AML-193 (cell line): ENCODE measurements at places on chromosomes 7 and 10.

DNA sequence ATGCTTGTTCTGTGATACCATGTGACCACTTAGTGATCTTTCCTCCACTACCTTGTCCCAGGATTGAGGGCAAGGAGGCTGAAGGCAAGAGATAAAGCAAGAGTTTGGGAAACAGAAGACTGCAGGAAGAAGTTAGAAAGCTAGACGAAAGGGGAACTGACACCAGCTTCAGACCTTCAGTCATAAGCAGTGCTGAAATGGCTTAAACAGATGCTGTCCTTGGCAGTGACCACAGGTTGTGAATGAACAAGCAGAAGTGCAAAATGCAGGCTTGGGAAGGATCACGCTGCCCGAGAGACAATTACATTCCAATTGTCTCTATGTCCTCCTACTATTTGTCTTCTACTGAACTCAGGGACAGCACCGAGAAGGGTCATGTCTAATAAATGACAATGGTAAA lies 704.9 kb upstream of the AUTS2 start:
- DNase-seq: no peak

DNA sequence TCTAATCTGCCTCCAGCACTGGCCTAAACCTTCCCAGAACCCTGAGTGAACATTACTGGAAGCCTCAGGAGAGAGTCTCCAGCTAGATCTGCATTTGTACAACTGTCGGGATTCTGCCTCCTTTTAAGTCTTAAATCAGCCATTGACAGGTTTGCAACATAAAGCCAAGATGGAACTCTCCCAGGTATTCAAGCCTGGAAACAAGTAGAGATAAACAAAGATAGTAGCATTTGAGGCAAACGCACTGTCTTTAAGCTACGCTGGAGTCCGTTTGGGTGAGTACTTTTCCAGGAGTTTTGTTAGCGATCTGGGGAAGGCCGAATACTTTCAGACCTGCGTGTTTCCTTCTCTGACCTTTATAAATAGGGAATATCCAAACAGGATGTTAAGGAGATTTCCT lies 317.2 kb upstream of the FZD8 start:
- no peak for DNase-seq

GRCh38 chr10:8050556-8051108 lies 3.9 kb upstream of the GATA3 start:
- DNase-seq: no peak

DNA sequence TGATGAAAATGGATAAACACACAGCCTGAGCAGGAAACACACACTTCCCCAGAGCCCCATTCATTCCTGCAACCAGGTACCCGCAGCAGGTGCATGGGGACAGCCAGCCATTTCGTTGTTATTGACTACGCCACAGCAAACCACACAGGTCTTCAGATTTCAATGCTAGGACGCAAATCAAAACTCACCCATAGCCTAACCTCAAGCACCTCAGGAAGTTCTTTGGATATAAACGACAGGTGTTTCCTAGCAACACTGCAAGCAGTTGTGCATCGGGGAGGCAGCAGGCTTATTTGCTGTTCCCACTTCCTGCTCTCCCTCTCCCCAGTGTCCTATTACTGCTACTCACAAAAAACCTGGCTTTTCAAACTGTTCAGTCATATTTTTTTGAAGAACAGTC lies 176.5 kb upstream of the FRMD4A start:
- DNase-seq: no peak

DNA sequence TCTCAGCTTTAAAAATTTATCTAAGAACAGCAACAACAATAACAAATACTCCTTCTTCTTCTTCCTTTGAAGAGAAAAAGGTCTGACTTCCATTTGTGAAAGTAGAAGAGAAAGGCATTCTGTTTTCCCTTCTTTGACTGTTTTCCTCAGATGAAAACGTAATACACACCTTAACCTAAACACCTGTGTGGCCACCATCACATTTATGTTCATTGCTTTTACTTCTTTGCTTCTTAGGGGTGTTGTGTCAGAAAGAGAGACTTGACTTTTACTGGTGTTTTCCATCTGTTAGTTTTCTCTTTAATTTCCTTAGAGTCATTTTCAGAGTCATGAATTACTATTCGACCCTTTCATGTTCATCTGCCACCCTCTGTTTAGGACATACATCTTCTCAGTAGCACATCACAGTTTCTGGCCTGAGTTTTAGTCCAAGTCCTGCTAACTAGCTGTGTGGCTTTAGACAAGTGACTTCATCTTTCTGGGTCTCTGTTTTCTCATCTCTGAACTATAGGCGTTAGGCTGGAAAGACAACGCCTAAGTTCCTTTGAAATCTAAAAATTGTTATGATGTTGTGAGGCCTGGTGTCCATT lies 283.8 kb downstream of the GATA3 start:
- no peak for DNase-seq

GRCh38 chr10:99781734-99782429 lies 558 bp upstream of the ABCC2 start:
- DNase-seq: no peak

- no peak for DNase-seq
Observed at GRCh38 chr7:85237721-85238120, 50.9 kb upstream of the SEMA3D start.

GRCh38 chr7:43302773-43303460 lies 190.5 kb downstream of the HECW1 start:
- DNase-seq: no peak

DNA sequence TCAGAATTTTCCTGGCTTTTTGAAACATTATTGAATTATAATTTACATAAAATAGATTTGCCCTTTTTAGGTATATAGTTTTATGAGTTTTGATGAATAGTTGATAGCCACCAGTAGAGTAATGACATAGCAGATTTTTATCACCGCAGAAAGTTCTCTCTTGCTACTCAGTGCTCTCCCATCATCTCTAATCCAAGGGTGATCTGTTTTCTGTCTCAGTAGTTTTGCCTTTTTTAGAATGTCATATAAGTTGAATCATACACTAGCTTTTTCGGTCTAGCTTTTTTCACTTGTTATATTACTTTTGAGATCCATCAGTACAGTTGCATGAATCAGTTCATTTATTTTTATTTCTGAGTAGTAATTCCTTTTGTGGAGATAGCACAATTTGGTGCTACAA lies 17.9 kb downstream of the RSBN1L start:
- no peak for DNase-seq

DNA sequence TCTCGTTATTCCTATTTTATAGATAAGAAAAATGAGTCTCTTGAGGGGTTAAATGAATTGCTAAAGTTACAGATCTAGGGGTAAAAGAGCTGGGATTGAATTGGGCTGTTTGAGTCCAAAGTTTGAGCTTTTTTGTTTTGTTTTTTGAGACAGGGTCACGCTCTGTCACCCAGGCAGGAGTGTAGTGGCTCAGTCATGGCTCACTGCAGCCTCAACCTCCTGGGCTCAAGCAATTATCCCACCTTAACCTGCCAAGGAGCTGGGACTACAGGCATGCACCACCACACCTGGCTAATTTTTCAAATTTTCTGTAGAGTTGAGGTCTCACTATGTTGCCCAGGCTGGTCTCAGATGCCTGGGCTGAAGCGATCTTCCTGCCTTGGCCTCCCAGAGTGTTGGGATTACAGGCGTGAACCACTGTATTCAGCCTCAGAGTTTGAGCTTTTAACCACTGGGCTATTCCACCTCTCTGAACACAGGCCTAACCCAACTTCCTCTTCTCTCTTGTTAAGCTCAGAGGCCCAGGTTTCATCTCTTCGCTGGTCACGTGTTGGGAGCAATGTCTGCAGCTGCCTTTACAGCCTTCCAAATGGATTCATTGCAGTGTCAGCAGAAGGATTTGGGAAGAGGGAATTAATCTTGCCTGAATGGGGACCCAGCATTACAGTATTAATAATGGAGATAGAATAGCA lies 8.0 kb downstream of the SUFU start:
- peak; percentile 24 for DNase-seq
